ENCODE measurements at places on chromosomes 3 and 15.

GRCh38 chr3:49699281-49699979 lies 10.1 kb downstream of the RNF123 start:
- DNase-seq: no peak

DNA sequence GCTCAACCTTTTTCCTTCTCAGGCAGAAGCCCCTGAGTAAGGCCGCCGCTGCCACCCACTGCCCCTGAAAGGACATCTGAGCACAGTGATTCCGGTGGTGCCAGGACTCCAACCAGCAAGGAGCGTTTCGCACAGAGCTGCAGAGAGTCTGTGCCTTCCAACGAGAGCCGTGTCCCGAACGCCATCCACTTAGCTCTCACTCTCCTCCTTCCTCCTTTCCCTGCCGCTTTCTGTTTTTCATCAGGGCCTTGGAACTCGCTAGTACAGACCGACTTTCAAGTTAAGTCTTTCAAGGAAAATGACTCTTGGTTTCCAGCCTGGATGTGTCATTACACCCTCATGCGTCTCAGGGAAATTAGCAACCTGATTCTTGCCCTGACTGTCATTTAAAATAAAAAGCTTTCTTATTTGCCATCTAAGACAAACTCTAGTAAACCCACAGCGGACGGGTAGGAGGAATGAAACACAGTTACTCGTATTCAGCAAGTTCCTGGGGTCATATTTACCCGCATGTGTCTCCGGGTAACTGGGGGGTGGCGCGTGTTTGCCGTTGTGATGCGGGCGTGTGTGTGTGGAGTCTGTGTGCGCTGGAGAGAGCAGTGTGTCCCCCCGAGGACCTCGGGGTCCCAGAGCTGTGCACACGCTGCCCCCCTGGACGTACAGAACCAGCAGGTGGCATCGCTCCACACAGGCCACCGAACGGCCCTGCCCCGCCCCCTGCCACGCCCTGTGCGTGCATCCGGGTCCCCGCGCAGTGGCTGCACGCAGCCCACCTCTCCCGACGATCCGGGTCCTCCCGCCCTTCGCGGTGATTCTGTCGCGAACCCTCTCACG lies 30.4 kb upstream of the ALDH1A3 start:
- peak; percentile 39 for DNase-seq

GRCh38 chr15:94346282-94346681 lies 114.9 kb downstream of the MCTP2 start:
- DNase-seq: peak; percentile 35

- no peak for DNase-seq
These were observed 161.1 kb downstream of the CACNA2D3 start for GRCh38 chr3:54283470-54283869.

- DNase-seq: no peak
These were observed 65.1 kb downstream of the PIK3CB start for GRCh38 chr3:138769616-138770015.

DNA sequence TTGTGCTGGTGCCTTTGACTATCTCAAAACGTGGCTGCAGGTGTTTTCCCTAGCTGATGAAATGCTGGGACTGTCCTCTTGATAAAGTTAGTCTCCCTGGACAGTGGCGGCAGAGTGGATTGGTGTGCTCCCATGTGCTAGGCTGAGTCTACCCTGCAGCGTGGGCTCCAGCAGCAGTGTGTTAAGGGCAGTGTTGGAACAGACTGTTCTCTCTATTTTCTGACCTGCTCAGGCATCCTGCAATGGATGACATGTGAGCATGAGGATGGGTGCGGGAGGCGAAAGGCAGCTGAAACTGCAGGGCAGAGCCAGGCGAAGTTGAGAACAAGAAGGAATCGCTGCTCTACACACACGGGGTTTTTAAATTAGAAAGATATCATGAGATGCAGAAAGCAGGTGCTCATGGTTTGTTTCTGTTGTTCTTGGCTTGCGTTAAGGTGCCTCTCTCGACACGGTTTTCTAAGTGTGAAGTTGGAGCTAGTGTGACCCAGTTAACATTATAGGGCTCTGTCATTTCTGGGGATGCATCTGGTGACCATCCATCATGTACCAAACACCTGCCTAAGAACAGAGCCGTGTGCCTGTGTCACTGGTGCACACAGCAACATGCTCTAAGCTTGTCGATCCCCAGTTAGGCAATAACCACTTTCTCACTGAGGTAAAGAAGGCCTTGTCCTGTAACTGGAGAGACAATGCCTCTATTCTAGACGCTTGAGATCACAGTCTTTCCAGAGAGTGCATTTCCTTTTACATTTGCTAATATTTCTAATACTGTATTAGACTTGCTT lies 44.3 kb downstream of the SLCO3A1 start:
- DNase-seq: no peak

DNA sequence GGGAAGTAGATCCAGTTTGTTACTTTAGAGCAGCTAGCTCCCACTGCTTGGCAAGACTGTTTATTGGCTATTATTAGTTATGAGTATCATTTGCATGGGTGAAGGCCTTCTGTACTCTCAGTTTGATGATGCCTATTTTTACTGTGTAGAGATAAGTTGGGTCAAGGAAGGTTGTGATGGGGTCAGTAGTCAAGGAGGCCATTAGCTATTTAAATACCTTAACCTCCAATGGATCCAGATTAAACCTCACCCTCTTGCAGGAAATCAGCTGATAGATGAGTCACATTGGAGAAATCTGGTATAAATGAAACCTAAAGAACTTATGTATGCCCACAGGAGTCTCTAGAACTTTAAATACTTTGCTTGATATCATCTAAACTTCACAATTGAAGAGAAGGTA lies 45.0 kb downstream of the THBS1 start:
- peak; percentile 63 for DNase-seq

GRCh38 chr3:16290827-16291196 lies 25.8 kb downstream of the OXNAD1 start:
- peak; percentile 51 for DNase-seq

DNA sequence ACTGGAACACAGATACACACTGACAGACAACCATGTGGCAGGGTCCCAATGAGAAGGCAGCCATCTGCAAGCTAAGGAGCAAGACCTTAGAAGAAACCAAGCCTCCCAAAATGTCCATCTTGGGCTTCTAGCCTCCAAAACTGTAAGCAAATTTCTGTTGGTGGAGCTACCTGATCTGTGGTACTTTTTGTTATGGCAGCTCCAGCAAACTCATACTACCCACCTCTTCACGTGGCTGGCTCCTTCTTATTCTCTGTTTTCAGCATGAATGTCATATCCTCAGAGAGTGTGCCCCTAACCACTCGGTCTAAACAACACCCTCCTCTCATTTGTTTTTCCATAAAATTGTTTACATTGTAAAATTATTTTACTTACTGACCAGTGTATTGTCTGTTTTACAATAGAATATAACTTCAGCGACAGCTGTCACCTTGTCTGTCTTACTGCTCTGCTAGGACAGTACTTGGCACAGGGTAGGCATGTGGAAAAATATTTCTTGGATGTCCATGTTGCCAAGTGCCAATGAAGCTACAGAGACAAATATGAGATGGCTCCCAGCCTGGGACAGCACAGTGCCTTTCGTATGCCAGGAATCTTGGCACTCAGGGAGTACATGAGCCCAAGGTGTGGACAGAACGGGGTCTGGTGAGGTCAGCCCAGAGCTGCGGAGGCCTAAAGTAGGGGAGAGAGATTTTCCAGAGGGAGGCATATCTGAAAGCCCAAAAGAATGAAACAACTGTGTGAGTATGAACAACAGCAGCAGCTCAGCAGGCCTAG lies 17.4 kb upstream of the SLC25A36 start:
- no peak for DNase-seq

GRCh38 chr3:122993124-122993978 lies 34.2 kb downstream of the SEMA5B start:
- no peak for DNase-seq

GRCh38 chr3:23743141-23743784 lies 62.5 kb upstream of the UBE2E1 start:
- peak; percentile 8 for DNase-seq

GRCh38 chr15:94857466-94857865 lies 626.1 kb downstream of the MCTP2 start:
- no peak for DNase-seq

- no peak for DNase-seq
These were observed 442 bp downstream of the QTRT2 start for GRCh38 chr3:114057011-114057347.

- DNase-seq: no peak
These were observed 4.8 kb downstream of the SHF start for GRCh38 chr15:45182996-45183395.

DNA sequence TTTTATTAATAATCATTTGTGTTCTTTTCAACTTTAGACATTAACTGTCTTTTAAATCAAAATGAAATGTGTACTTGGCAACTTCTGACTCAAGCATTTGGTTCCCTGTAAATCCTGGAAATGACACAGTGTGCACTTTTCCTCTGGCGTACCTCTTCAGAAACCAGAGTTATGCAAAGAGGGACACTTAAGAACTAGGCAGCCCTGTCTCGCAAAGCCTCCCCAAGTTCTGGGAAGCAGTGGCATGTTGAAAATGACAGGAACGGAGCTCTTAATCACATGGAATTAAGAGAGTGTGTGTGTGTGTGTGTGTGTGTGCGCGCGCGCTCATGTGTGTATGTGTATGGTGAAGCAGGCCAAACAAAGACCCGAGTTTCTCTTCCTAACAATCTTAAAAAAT lies 707.4 kb downstream of the MECOM start:
- DNase-seq: no peak

DNA sequence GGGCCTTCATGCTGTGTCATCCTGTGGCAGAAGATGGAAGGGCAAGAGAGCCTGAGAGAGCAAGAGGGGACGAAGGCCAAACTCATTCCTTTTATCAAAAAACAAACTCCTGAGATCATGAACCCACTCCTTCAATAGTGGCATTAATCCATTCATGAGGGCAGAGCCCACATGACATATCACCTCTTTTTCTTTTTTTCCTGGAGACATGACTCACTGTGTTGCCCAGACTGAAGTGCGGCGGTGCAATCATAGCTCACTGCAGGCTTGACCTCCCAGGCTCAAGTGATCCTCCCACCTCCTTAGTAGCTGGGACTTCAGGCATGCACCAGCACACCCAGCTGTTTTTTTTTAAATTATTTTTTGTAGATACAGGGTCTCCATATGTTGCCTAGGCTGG lies 92.0 kb upstream of the RNU6-1 start:
- peak; percentile 51 for DNase-seq

DNA sequence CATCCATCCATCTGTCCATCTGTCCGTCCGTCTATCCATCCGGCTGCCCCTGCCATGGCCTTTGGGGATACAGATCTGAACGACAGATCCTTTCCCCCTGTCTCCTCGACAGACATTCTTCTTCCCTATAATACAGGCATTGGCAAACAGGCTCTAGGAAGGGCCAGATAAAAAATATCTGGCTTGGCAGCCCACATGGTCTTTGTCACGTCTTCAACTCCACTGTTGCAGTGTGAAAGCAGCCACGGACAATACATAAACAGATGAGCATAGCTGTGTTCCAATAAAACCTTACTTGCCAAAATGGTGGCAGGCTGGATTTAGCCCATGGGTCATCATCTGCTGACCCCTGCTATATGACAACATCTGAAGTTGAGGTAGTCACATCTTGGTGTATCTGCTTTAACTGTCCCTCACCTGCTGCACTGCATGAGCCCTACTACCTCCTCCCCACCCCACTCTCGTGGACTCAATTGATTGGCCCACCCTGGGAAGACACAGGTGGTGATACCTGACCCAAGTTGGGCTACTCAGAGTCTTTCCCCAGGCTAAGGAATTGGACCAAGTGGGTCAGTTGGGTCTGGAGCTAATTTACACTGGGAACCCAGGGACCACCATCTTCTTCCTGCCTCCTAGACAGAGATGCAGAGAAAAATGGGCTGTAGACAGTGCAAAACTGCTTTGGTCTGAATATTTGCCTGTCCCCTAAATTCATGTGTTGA lies 128.4 kb upstream of the SMAD3 start:
- no peak for DNase-seq

GRCh38 chr3:34882764-34883163 lies 756.6 kb upstream of the ARPP21 start:
- peak; percentile 43 for DNase-seq

DNA sequence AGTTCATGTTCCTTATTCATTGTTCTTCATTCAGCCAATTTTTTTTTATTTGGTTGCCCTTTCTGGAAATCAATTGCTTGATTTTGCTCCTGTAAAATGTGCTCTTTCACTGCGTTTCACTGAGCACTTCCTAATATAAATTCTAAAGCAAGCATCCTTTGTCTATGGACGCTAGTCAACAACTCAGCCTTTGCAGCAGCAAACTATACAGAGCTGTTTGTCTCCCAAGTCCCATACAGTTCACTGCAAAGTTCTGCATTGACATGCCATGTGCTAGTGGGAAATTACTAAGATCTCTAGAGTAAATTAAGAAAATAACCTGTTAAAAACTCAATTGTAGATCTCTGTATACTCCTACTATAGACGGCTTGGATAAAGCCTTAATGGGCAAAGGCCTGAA lies 130.1 kb upstream of the BHLHE40 start:
- no peak for DNase-seq

- DNase-seq: no peak
These were observed 534 bp upstream of the UBE2E1 start for GRCh38 chr3:23805210-23805632.

GRCh38 chr15:63827113-63827512 lies 6.6 kb downstream of the HERC1 start:
- no peak for DNase-seq

DNA sequence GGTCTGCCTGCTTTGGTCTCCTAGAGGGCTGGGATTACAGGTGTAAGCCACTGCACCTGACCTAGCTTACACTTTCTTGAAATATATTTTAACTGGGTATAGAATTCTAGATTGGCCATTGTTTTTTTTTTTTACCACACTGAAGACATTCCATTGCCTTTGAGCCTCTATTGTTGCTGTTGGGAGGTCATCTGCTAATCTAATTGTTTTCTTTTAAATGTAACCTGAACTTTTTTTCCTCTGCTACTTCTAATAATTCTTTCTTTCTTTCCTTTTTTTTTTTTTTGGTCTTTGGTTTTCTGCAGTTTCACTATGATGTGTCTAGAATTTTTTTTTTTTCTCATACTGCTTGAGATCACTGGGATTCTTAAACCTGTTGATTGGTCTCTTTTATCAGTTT lies 28.1 kb downstream of the ERICH6 start:
- peak; percentile 2 for DNase-seq

DNA sequence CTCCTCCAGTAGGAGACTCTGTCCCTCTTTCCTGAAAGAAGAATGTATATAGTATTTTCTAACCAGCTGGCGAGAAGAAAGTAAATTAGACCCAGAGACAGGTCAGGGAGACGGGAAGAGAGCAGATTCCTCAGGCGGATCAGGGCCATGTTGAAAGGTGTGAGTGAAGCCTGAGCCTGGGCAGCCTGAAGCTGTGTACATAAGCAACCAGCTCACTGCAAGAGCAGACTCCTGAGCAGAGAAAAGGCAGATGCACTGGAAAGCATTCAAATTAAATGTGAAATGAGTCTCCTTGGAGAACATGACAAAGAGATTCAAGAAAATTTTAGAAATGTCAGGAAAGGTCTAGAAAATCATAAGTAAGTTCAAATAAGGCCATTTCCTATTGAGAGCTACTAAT lies 165.8 kb downstream of the GOLIM4 start:
- peak; percentile 10 for DNase-seq

- no peak for DNase-seq
These were observed 94.7 kb downstream of the LRIG1 start for GRCh38 chr3:66406163-66406562.

DNA sequence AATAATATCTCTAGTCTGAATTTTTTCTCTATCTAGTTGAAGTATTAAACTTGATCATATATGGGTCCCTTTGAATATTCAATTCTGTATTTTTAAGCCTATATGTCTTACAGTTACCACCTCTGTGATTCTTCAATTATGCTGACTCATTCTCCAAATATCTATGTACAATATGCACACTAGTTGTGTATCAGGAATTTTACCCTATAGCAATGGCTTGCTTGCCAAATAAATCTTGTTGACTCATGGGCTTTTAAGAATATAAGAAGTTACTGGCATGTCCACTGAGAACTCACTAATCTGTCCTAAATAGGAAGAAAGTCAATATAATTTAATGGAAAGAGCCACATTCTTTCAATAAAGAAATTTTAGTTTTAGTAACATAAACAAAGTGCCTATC lies 656.3 kb downstream of the RBMS3 start:
- DNase-seq: peak; percentile 44

All from choroid plexus epithelial cell (primary cell).